ENCODE measurements at places on chromosomes 13 and 19. TPM values are rescaled to one million over a fixed set of nuclear protein-coding genes. Genes with fewer than 3 reads are reported as not detected.

The FXYD1 gene
- 2.5 TPM for total RNA-seq

The ZNF534 gene
- not detected for total RNA-seq

The KLK12 gene
- not detected for total RNA-seq

The HRC gene
- not detected for total RNA-seq

The PRTN3 gene
- total RNA-seq = not detected

The CNN1 gene
- 2.2 TPM for total RNA-seq

The DDA1 gene
- total RNA-seq = 2.9 TPM

The ZNF614 gene
- 4.3 TPM for total RNA-seq

GRCh38 chr19:42468273-42468796 lies 25.6 kb upstream of the CXCL17 start:
- peak; percentile 66 for DNase-seq

DNA sequence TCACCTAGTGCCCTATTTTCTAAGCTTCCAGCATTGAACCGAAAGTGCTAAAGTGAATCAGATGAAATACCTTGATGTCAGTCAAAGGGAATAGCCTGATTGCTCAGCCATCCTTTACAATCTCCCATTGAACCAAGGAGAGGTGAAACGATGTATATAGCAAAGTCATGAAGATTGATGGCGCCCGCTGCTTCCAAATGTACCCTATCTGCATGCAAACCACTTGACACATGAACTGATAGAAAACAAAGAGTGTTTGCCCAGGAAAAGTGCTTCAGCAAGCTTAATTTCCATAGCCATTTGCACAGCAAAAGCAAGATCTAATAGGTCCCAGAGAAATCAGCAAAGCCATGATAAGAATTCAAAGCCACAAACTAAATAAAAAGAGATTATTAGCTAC lies 624.9 kb upstream of the PCDH9 start:
- no peak for DNase-seq

DNA sequence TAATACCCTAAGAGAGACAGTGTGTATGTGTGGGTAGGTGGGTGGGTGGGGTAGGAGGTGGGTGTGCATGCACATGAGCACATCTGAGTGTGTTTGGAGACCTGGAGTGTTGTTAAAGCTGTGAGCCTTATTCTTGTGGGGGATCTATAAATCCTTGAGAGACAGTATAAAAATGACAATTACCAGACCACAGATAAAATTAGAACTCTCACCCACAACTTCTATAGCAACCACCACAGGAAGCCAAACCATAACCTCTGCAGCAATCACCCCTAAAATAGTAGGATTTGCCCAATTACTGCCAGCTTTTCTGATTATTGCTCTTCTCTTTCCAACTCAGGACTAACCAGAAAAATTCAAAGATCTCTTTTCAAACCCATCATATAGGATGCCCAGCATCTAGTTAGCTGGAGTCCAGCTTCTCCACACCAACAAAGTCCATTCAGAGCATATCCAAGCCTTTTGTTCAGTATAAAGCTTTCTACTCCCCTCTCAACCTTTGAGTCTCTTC lies 93.4 kb upstream of the SLITRK1 start:
- DNase-seq = no peak

DNA sequence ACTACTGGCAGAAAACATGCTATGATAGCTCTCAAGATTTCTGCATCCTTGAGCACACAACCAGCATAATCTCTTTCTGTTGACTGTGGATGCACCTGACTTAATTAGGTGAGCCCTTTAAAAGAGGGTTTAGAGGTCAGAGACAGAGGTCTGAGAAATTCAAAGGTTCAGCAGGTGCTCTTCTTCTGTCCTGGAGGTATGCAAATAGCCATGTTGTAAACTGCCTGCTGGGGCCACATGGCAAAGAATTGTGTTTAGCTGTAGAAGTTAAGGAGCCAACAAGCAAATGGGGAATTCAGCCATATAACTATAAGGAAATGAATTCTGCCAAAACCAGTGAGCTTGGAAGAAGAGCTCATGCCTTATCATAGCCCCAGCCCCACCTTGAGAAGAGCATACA lies 11.6 kb upstream of the DCLK1 start:
- no peak for DNase-seq

DNA sequence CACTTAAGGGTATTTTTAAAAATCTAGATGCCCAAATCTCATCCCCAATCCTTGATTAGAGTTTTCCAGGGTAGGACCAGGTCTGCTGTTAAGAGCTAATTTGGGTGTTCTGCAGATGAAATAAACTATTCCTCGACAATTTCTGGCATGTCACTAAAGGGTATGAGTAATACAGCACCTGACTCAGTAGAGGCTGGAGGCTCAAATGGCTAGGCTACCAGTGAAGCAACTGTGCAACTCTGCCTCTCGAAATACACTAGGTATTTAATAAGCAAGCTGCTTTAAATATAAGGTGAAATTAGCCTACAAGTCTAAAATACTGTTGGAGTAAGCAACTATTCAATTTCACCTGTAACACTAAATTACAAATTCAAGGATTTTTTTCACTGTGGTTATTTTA lies 1.5 kb downstream of the RNF6 start:
- peak; percentile 54 for DNase-seq

GRCh38 chr13:114339857-114340534 lies 25.7 kb downstream of the CHAMP1 start:
- peak; percentile 53 for DNase-seq

DNA sequence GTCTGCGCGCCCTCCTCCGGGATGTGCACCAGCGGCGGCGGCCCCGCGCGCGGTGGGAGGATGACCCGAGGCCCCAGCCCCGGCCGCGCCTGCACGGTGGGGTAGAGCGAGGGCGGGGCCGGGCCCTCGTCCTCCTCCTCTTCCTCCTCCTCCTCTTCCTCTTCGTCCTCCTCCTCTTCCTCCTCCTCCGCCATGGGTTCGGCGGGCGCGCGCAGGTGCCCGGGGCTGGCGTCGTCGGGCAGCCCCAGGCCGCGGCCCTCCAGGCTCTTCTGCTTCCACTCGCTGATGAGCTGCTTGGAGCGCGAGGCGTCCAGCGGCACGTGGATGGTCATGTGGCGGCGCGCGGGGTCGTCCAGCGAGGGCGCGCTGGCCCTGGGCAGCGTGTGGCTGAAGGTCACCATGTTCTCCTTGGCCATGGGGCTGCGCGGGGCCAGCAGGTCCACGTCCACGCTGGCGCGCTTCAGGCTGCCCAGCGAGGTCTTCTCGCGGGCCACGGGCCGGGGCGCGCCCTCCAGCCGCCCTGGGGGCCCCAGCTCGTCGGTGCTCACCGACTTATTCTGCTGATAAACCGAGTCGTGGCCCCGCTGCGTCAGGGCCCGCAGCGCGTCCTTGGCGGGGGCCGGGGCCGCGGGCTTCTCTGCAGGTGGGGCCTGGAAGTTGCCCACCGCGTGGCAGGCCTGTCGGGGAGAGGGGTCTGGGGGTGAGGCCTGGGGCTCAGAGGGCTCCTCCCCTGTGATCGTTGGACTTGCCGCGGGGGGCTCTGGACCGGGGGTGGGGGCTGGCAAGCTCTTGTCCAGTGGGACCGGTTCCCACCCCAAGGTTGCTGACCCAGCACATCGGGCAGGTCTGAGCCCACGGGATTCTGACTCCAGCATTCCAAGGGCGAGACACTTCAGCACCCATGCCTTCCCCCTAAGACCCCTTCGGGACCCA lies 8.3 kb downstream of the PLPPR3 start:
- DNase-seq = no peak

DNA sequence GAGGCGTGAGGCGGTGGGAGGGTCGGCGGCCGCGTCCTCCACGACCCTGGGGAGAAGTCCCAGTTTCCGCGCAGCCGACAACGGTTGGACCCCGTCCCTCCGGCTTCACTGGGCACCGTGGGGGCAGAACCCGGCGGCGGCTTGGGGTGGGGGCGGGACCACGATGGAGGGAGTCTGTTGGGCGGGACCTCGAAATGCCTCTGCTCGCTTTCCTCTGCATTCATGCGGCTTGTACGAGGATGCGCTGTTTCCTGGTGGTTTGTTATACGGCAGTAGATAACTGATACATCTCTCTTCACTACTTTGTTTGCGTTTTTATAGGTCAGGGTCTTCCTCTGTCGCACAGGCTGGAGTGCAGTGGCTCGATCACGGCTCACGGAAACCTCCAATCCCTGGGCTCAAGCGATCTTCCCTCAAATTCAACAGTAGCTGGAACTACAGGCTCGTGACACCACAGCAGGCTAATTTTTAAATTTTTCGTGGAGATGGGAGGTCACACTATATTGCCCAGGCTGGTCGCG lies 24.6 kb upstream of the ZNF846 start:
- peak; percentile 41 for DNase-seq

DNA sequence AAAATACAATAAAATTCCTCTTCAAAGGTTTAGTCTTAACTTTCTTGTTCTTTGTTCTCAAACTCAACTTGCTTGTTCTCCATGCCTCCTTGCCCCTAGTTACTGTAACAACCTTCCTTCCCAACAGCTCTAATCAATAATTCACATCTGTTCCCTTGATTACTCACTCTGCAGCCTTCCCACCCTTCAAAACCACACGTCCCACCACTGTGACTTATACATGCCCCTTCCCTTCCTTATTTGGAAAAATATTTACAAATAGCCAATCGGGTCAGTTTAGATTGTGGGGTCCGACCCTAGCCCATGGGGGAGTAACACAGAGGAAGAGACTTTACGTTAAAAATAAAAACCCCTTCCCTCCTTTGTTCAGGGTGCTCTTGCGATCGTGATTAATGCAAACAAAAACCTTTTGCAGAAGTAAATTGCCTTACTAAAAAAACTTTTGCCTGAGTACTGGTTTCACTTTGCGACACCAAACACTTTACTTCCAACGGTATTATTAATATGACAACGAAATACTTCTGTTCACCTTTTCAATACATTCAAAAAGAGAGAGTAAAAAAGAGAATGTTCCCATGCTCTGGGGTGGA lies 512 bp upstream of the ZNF93 start:
- peak; percentile 29 for DNase-seq

DNA sequence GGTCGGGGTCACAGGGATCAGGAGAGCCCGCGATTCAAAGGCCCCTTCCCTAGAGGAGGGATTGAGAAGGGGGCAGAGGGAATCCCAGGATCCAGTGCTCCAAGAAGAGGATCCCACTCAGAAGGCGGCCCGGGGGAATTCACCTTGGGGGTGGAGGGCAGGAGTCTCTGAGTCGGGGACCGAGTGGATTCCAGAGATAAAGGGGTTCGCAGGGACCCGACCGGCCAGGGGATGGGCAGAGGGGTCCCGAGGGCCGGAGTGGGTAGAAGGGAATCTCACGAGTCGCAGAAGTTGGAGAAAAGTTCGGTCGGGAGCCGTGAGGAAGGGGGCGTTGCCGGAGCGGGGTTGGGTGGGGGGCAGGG lies 261 bp downstream of the PRKD2 start:
- DNase-seq = no peak

- DNase-seq = peak; percentile 55
Observed at GRCh38 chr19:4061178-4061682, 5.5 kb downstream of the ZBTB7A start.

- no peak for DNase-seq
Observed at GRCh38 chr13:20126541-20127261, 34.2 kb downstream of the GJA3 start.

- peak; percentile 93 for DNase-seq
Observed at GRCh38 chr13:27182844-27183497, 11.4 kb upstream of the USP12 start.

DNA sequence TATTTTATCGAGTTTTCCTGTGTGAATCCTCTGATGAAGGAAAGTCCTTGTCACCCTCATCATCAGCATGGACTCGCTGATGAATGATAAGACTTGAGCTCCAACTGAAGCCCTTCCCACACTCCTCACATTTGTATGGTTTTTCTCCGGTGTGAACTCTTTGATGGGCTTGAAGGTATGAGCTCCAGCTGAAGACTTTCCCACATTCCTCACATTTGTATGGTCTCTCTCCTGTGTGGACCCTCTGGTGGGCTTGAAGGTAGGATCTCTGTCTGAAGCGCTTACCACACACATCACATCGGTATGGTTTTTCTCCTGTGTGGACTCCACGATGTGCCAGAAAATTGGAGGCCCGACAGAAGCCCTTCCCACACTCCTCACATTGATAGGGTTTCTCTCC lies 21.7 kb downstream of the ZNF45 start:
- DNase-seq = no peak

DNA sequence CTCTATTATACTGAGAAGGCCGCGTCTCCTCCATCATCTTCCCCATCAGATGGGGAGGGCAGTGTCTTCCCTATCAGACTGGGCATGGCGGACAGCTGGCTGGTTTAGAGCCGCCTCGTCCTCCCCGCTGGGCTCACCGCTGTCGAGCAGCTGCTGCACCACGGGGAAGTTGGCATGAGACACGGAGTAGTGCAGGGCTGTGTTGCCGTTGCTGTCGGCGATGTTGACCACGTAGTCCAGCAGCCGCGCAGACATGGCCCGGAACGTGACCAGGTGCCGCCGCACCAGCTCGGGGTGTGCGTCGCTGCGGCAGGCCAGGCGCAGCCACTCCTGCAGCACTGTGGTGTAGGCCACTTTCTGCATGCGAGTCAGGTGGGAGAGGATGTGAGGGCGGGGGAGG lies 18.8 kb upstream of the SPC24 start:
- DNase-seq = no peak

- peak; percentile 50 for DNase-seq
Observed at GRCh38 chr13:49810567-49811526, 18.4 kb upstream of the KPNA3 start.

DNA sequence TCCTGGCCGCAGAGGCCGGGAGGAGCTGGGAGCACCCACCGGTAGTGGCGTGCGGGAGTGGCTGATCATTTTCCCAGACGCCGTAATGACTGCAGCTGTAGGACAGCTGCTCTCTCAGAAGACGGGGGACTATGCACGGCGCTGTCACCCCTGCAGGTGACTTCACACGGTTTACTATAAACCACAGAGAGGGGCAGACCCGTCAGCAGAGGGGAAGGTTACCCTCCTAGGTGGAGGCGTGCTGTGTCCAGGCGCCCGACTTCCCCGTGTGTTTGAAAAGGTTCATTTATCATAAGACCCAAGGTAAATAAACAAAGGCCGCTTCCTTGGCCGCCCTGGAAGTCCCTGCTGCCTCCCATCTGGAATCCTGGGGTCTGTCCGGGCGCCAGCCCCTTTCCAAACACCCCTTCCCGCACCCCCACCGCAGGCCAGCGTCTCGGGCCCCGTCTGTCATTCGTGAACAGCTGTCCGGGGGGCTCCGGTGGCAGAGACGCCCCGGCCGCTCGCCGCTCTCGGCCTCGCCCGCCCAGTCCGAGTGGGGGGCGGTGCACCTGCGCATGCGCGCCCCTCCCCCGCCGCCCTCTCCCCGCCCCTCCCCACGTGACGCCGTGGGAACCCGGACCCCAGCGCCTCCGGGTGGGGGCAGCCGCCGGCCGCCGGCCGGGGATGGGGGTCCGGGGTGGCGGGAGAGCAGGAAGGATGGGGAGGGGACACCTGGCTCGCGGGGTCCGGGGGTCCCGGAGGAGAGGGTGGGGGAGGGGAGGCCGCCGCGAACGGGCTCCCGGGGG lies 915 bp downstream of the SHC2 start:
- DNase-seq = peak; percentile 35

- no peak for DNase-seq
Observed at GRCh38 chr13:20264271-20265018, 32.3 kb upstream of the GJB6 start.

Measured in fibroblast of the aortic adventitia (primary cell).